ENCODE measurements at places on chromosomes 11 and 22. TPM values are rescaled to one million over a fixed set of nuclear protein-coding genes. Genes with fewer than 3 reads are reported as not detected.

MS4A3 gene
- not detected for total RNA-seq

DNA sequence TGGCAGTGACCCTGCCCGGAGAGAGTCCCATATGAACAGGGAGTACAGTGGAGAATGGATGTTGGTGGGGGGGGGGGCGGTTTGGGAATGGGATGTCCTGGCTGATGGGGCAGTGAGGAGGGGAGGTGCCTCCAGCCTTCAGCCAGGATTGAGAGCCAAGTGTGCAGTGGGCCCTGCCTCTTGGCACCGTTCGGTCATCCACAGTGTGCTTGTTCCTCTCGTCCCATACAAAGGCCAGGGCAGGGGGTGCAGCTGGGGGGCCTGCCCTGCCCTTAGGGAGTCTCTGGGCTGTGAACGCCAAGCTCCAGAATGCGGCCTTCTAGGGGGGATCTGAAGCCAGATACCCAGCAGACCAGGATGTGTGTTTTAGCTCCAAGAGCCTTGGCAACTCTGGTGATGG is 34.0 kb downstream of the KCNC1 start:
- no peak for DNase-seq
- H3K36me3 ChIP-seq = no peaks in the 10 kb centered on the region
- H3K4me3 ChIP-seq = no peak overlapping the region

DNA sequence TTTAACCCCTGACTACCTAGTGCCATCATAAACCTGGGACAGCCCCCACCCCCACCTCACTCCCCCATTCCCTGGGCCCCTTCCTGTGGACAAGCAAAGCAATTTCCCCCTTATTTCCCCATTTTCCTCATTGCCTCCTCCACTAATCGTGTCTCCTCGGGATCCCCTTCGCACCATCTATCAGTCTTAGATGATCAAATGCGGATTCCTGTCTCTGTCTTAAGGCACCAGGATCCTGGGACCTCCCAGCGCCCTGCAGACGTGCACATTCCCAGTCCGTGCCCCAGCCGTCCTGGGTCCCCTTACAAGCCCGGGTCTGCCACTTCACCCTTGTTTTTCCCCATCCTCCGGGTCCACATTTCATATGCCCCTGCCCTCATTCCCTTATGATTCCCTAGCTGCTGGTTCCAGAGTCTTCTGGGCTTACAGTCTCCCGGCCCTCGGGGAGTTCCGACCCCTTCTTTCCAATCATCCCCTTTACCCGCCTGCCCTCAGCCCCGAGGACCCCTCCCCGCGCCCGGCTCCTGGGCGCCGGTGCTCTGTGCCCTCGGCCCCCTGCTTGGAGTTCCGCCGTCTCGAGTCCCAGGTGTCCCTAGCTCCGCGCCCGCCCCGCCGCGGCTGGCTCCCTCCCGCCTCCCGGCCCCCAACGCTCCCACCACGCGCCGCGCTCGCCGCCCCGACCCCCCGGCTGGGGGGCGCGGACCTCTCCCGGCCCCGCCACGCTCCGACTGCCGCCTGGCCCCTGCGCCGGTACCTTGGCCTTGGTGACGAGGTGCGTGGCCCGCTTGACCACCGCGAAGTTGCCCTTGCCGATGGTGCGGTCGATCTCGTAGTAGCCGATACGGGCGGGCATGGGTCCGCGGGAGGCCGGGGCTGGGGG is 599 bp downstream of the SIK3 start:
- H3K27ac ChIP-seq = peak overlapping the region; percentile 84
- H3K4me3 ChIP-seq = peak overlapping the region; percentile 91
- H3K27me3 ChIP-seq = no peaks in the 10 kb centered on the region
- peaks cover 7% of the 10 kb centered on the region for H3K36me3 ChIP-seq
- peaks cover 53% of the 10 kb centered on the region for H3K4me1 ChIP-seq

- H3K27me3 ChIP-seq = peaks cover 5% of the 10 kb centered on the region
- H3K36me3 ChIP-seq = no peaks in the 10 kb centered on the region
Observed at GRCh38 chr11:112797648-112798293, 163.4 kb upstream of the NCAM1 start.

- no peaks in the 10 kb centered on the region for H3K27me3 ChIP-seq
- no peak overlapping the region for H3K4me3 ChIP-seq
- DNase-seq = no peak
Observed at GRCh38 chr11:36034551-36035331, 90.9 kb downstream of the LDLRAD3 start.

GRCh38 chr22:26586556-26587325 is 3.2 kb downstream of the TPST2 start:
- no peak for DNase-seq
- H3K27ac ChIP-seq = peak overlapping the region; percentile 83
- peaks cover 38% of the 10 kb centered on the region for H3K36me3 ChIP-seq
- peak overlapping the region; percentile 63 for H3K4me3 ChIP-seq
- H3K4me1 ChIP-seq = peaks cover 61% of the 10 kb centered on the region
- no peaks in the 10 kb centered on the region for H3K27me3 ChIP-seq

DNA sequence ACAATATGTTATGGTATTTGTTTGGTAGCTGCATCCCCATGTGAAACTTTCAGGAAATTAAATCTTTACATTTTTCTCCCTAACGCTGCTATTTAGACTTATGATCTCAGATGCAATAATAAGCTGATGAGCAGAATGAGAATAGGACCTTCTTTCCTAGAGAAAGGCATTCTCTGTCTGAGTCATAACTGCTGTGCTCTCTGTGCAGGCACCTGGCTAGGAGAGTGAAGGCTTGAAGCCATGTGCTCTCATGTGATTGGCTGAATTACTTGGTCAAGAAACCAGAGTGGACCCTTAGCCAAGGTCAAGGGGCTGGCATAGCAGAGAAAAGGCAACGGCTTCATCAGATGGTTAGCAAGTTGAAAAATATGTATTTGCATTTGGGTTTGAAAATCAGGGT is 185.0 kb downstream of the ADAMTS15 start:
- H3K4me1 ChIP-seq = no peaks in the 10 kb centered on the region
- no peak for DNase-seq
- H3K4me3 ChIP-seq = no peak overlapping the region
- H3K36me3 ChIP-seq = no peaks in the 10 kb centered on the region
- no peak overlapping the region for H3K27ac ChIP-seq

DNA sequence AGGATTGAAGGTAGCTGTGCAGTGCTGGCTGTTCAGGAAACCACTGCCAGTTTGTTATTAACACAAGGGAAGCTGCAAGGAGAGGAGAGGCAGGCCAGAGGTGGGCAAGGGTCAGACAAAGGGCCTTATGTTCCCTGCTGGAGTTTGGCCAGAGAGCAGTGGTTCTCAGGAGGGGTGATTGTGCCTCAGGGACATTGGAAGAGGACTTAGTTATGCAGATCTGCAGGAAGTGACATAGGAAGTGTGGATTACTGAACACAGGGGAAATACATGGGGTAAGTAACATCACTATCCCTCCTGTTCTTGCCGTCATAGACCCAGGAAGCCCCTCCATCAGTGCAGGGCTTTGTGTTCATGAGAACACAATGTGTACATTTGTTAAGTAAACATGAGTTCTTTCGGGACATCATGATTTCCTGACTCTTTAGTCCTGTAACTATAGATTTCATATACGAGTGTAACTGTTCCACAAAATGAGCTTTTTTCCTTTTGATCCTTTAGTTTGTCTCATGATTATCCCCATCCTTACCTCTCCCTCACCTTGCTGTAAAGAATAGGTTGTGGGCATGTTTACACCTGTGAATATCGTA is 5.9 kb downstream of the SRRD start:
- no peak for DNase-seq
- peaks cover 11% of the 10 kb centered on the region for H3K36me3 ChIP-seq
- H3K4me1 ChIP-seq = peaks cover 29% of the 10 kb centered on the region
- peak overlapping the region; percentile 32 for H3K27ac ChIP-seq
- H3K4me3 ChIP-seq = no peak overlapping the region

GRCh38 chr11:61962213-61963015 is 5.0 kb downstream of the FTH1 start:
- peak overlapping the region; percentile 56 for H3K27ac ChIP-seq
- no peaks in the 10 kb centered on the region for H3K27me3 ChIP-seq
- no peak overlapping the region for H3K4me3 ChIP-seq
- peaks cover 39% of the 10 kb centered on the region for H3K36me3 ChIP-seq
- DNase-seq = no peak
- H3K4me1 ChIP-seq = peaks cover 36% of the 10 kb centered on the region

GRCh38 chr11:85109141-85109540 is 518.0 kb downstream of the DLG2 start:
- DNase-seq = no peak
- H3K4me3 ChIP-seq = no peak overlapping the region
- H3K27me3 ChIP-seq = no peaks in the 10 kb centered on the region
- no peaks in the 10 kb centered on the region for H3K36me3 ChIP-seq
- peaks cover 4% of the 10 kb centered on the region for H3K4me1 ChIP-seq

DNA sequence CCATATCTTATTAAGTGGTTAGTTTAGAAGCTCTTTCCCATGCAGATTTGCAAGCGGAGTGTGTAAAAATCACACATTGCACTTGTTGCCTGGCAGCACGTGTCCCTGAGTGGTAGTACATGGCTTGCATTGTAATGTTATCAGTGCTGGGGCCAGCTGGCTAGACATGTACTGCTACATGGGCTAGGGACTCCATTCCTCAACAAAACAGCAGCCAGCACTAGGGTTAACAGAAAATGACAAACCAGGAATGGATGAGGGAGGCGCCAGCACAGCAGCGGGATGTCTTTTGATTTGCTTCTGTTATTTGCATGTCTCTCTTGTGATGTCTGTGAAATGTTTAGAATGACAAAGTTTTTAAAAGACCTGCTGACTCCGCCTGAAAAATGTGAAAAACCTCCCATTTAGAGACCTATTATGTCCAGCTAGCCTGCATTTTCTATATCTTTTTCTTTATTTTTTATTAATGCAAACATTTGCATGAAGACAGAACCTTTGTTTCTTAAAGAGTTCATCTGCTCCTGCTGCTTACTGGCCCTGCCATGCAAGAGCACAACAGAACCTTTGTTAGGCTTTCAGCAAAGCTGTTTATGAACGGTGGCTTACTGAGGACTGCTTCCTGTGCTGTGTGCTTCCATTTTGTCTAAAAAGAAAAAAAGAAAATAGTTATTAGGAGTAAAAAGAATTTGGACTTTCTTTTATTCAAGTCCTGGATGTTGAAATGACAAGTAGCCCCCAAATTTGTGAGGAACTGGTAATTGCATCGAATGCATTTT is 40.7 kb downstream of the CSTPP1 start:
- DNase-seq = no peak
- no peak overlapping the region for H3K27ac ChIP-seq
- H3K36me3 ChIP-seq = no peaks in the 10 kb centered on the region
- no peak overlapping the region for H3K4me3 ChIP-seq

GRCh38 chr11:69406060-69406459 is 75.4 kb upstream of the LINC01488 start:
- peaks cover 1% of the 10 kb centered on the region for H3K36me3 ChIP-seq
- H3K4me1 ChIP-seq = peaks cover 6% of the 10 kb centered on the region
- H3K27ac ChIP-seq = no peak overlapping the region
- H3K27me3 ChIP-seq = peaks cover 14% of the 10 kb centered on the region
